Activated gamma-delta T cell treated with anti-CD3 and anti-CD28 coated beads, Interleukin-2, amount 50 U/mL, for 16 hours (primary cell): ENCODE measurements at places on chromosomes 12 and 14.

DNA sequence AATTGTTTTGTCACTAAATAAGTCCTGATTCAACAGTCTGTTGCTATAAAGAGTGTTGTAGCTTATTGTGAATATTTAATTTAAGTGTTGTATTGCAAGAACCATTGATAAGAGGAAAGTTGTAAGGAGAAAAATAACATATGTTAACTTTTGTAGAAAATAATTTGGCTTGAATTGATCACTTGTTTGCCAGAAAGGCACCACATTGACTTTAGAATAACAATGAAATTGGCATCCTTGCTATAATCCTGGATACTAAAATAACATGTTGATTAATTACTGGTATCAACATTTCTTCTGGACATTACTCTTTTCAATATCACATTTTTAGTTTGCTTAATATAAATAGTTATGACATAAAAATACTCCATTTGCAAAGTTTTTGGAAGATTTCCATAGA, 159.0 kb downstream of the MGAT4C start:
- no peak for DNase-seq

GRCh38 chr12:15404485-15404884, 82.2 kb downstream of the PTPRO start:
- DNase-seq, result no peak

DNA sequence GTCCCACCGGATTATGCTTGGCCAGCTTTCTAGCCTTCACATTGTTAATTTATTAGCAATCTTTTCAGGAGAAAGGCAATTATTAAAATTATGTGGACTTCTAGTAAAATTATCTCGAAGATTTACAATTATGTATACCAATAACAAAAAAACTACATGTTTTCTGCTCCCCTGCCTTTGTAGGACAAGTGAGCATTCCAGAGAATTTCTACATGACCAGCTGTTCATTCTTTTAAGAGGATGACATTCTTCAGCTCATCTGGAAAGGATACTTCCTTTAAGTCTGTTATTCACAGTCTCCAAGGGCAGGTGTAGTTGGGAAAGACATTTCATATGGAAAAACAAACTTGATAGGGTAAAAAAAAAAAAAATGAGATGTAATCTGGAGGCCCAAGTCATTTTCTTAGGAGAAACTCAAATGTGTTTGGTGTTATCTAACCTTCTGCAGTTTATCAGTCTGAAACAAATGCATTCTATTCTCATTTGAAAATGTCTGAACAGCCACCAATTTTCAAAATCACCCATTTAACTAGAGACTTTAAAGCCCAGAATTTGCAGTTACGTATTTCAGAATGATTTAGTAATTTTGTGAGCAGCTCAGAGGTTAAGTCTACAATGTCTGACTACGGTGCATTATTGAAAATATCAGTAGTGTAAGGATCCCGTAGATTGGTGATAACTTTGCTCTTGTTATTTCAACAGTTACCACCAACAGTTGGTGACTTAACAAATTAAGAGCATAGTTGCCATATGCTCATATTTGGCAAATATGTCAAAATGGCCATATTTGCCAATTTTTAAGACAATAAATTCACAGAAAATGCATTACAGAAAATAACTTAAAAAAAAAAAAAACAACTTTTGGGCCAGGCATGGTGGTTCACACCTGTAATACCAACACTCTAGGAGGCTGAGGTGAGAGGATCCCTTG, 1.8 kb upstream of the PHLDA1 start:
- DNase-seq, result no peak

DNA sequence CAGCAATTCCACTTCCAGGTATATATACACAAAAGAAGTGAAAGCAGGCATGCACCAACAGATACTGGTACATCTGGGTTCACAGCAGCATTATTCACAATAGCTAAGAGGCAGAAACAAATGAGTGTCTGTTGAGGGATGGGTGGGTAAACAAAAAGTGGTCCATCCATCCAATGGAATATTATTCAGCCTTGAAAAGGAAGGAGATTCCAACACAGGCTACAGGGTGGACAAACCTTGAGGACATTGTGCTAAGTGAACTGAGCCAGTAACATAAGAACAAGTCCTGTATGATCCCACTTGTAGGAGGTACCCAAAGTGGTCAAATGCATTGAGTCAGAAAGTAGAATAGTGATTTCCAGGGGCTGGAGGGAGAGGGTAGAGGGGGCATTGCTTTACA, 27.6 kb upstream of the BEGAIN start:
- DNase-seq, result no peak

GRCh38 chr14:99880651-99881420, 87.6 kb downstream of the EML1 start:
- no peak for DNase-seq
